Activated CD4-positive, alpha-beta T cell treated with anti-CD3 and anti-CD28 coated beads for 1 hour (primary cell): ENCODE measurements at places on chromosomes 7 and 10.

DNA sequence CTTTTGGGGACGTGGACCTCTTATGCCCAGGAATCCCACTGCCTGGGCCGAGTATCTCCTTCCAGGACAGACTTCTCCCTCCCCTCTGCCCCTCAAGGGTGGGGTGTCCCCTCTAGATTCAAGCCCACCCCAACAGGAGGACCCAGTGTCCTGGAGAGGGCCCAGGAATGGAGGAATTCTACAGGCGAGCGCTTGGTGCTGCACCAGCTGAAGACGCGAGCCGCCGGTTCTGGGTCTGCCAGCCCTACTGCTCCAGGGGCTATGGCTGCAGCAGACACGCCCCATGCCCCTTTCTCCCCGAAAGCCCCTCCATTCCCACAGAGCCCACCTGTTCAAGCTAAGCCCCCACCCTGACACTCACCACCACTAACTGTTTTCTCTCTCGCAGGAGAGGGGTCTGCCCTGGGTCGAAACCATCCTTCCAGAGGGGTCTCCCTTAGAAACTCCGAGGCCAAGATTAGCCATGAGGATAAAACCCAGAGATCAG is 8.6 kb downstream of the CRYGN start:
- DNase-seq = no peak

DNA sequence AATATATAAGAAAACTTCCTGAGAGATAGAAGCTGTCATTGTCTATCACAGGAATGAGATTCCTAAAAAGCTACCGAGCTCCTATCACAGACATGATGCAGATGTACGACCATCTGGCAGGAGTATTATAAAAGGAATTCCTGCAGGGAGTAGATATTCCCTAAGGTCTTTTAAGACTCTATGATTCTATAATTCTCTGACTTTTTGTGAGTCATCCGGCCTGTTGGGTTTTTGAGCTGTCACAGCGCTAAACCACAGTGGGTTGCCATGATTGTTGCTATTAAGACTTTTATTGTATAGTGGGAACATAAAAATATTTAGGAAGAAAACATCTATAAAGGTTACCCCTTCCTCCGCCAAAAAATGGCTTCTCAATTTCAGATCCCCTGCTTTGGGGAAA is 223.4 kb downstream of the BMPER start:
- DNase-seq = no peak

- no peak for DNase-seq
Observed at GRCh38 chr10:81876253-81877077, 1.5 kb downstream of the NRG3 start.

DNA sequence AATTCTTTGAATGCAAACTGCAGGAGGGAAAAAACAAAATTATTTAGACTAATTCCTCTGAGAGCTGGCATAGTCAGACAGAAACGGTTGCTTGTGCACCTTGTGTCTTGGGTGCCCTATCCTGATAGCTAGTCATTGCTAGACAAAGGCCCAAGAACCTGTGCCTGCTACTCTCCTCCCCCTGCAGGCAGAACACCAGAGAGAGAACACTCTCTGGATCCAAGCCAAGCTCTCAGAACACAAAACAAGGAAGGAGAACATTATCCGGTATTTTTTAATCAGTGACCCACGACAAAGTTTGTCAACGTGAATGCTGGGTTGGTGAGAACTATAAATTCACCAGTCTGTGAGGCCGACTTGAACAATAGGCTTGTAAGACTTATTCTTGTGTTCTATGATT is 18.8 kb upstream of the PPP1R9A start:
- no peak for DNase-seq

- no peak for DNase-seq
Observed at GRCh38 chr10:127338399-127339110, 142.2 kb upstream of the INSYN2A start.

GRCh38 chr10:94065362-94065761 is 71.6 kb downstream of the PLCE1 start:
- no peak for DNase-seq

DNA sequence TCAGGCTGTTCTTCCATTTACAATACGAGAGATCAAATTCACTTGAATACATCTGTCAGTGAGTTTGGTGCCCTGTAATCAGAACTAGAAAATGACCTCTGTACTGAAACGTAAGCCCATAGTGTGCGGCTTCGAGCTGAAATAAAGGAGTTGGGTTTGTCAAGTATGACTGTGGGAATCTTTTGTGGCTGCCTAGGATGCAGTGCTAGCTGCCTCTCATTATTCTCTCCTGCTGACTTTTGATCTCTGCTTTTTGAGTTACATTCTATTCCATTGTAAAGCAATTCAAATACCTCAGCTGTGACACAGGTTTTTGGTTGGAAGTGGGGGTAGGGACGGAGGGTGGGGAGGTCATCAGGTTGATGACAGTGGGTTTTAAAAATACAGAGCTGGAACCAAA is 40.4 kb downstream of the ICA1 start:
- no peak for DNase-seq

DNA sequence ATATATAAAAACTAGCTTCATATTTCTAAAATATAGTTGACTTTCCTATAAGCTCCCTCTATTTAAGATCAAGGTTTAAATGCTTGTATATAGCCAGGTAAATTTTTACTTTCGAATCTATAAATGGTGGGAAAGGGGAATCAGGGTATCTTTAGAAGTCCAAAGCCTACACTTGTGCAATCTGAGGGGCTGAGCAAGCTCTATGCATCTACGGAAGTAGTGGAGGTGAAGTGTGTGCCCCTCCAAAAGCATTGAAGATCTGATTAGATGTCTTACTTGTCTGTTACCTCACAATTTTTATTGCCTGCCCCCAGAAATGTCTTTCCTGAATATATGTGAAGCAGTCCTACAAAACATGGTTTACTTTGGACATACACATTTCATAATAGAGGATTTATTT is 1.6 kb downstream of the AKAP9 start:
- no peak for DNase-seq

- DNase-seq = no peak
Observed at GRCh38 chr10:107701943-107702342, 537.4 kb upstream of the SORCS1 start.

- no peak for DNase-seq
Observed at GRCh38 chr10:78981257-78981969, 87.4 kb upstream of the ZMIZ1 start.

GRCh38 chr7:129218514-129219062 is 6.2 kb upstream of the AHCYL2 start:
- DNase-seq = peak; percentile 66

DNA sequence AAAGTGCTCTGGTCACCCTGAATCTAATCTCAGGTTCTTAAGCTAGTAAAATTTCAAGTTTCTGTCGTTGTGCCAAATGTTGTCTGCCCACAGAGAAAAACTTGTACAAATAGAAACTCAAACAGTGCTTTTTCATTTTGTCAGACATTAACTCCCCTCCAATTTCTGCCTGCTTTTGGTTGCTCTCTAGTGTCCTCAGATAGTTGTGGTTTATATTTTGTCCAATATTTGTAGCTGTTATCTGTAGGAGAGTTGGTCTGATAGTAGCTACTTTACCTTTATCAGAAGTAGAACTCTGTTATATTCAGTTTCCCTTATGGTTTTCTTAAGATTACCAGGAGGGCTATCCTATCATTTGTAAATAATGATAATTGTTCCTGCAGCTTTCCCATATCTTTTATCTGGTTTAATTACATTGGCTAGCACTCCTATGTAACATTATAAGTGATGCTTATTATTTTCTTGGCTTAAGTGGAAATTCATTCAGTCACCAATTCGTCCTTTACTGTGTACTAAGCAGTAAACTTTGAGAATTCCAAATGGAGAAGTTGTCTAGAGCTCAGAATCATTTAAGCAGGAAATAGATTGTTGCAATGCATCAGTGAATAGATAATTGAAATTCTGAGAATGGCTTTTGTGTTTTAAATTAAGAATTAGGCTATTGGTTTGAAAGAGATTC is 91.0 kb downstream of the ANKIB1 start:
- DNase-seq = no peak

DNA sequence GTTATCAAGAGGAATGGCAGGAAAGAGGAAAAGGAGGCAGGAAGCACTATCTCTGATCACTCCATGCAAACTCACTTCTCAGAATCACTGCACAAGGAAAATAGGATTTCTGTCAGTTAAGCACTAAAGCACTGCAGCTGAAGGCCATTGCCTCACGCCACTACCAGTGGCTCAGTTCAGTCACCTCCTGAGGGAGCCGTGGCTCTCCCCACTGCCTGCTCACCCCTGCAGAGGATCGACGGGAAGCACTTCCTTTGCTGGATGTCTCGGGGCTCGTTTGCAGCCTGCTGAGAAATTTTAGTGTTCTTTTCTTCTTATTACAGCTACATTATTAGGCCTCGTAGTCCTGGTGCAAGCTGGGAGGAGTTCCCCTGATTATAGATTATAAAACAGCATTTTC is 90.1 kb upstream of the ADCY1 start:
- DNase-seq = no peak

GRCh38 chr7:1964211-1964912 is 268.4 kb downstream of the MAD1L1 start:
- no peak for DNase-seq

DNA sequence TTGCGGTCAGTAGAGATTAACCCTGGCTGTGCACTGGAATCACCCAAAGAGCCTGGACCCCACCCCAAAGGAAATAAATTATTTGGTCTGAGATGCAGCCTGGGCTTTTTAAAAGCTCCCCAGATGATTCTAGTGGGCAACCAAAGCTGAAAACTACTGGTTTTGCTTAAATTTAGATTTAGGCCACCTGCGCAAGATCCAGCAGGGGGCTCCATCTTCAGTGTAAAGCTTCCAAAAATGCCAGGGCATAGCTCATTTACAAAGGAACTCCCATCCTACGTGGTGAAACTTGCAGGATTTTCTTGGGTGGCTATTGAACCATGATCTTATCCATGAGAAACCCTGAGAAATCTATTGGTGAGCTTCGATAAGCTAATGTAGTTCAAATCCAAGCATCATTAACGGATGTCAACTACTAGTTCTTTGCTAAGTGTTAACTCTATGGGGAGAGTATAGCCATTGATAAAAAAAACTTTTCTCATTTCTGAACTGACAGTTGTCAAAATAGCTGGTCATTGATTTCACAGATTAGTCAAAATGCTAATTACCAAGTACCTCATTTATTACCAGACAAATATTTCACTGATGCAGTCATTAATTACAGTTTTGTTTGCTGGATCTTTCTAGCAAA is 315.3 kb downstream of the LHFPL3 start:
- no peak for DNase-seq
